ENCODE measurements at places on chromosomes 12 and 14.

- DNase-seq, result no peak
These were observed 27.1 kb downstream of the VWF start for GRCh38 chr12:6097411-6097810.

DNA sequence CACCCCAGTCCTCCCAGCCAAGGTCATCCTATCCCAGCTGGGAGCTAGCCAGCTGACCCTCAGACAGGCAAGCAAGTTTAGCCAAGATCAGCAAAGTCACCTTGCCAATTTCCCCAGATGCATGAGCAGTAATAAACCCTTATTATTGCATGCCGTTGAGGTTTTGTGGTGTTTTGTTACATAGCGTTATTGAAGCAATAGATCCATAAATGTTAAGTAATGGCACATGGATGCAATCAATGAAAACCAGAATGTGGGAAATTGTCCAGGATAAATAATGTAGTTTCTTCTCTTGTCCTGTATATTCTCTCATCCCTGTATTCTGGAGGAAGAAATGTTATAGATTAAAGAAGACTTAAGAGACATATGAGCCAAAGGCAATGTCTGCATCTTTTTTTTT lies 18.0 kb upstream of the TMEM260 start:
- no peak for DNase-seq

DNA sequence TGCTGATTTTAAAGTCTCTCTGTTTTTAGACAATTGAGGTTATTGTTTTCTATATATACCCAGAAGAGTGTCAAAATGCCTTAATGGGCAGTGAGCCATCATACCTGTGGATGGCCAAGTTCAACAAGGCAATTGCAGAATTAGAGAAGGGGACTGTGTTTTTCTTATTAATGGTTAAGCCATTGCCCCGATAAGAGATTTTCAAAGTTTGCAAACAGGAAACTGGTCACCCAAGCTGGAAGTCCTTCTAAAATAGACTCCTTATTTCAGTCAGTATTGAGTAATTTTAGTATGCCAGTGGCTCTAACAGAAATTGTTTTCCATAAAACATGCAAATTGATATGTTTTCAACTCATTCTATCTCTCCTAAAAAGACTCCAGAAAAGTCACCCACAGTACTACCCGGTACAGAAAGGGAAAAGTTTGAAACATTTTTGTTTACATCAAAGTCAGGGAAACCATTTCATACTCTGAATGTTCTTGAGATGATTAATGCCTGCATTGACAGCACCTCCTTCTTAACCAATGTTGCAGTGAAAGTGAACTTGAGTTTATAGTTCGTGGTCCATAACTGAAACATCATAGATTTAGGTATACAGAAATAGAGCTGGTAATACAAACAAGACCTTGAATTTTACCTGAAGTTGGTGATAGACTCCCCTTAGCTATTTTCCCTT lies 191.1 kb downstream of the TMX1 start:
- DNase-seq, result no peak

DNA sequence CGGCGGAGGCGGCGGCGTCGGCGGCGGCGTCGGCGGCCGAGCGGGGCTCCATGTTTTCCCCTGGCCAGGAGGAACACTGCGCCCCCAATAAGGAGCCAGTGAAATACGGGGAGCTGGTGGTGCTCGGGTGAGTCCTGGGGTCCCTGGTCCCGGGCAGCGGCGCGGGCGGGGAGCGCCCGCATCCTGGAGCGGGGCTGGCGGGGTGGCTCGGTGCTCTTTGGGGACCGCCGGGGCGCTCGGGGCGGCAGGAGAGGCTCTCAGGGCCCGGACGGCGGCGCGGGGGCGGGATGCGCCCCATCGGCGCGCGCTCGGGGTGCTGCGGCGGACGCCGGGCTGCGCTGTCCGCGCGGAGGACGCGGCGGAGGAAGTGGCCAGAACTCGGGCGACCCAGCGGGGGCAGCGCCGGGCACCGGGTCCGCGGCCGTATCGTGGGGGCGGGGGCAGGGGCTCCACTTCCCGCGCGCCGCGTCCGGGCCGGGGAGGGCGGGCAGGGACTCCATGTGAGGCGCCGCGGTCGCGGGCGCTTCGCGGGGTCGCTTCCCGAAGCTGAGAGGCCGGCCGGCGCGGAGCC lies 485 bp downstream of the PELI2 start:
- DNase-seq, result peak; percentile 31

- no peak for DNase-seq
These were observed 7.6 kb downstream of the SLC38A2 start for GRCh38 chr12:46364777-46365580.

GRCh38 chr14:63752449-63753169 lies 24.7 kb upstream of the SGPP1 start:
- DNase-seq, result no peak

DNA sequence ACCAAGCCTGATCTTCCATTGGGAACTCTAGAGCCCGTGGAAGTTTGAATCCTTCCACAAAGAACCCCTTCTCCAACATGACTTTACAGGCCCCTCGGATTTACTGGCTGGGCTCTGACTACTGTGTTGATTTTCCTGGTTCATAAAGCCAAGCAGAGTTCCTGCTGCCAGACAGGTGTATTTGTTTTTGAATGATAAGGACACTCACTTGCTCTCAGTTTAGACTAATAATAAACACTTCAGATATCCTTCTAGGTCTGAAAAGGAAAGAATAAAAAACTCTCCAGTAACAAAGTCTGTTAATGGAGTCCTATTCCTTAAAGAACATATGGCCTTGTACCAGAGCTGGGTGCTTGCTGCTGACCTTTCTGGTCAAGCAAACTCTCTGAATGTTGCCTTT lies 31.0 kb downstream of the SIX1 start:
- no peak for DNase-seq

DNA sequence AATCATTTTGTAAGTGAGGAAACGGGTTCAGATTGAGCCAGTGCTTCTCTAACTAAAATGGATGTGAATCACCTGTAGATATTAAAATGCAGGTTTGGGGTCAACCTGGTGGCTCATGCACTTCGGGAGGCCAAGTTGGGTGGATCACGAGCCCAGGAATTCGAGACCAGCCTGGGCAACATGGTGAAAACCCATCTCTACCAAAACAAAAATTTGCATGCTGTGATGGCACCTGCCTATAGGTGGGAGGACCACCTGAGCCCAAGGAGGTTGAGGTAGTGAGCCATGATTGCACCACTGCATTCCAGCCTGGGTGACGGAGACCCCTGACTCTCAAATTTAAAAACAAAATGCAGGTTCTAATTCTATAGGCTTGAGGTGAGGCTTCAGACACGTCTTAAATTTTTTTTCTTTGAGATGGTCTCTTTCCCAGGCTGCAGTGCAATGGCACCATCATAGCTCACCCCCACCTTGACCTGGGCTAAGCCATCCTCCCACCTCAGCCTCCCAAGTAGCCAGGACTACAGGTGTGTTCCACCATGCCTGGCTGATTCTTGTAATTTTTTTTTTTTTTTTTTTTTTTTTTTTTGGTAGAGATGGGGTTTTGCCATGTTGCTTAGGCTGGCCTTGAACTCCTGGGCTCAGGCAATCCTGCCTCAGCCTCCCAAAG lies 9.0 kb downstream of the TUBA1C start:
- DNase-seq, result no peak

GRCh38 chr14:44652640-44653039 lies 145.6 kb upstream of the FSCB start:
- DNase-seq, result no peak

DNA sequence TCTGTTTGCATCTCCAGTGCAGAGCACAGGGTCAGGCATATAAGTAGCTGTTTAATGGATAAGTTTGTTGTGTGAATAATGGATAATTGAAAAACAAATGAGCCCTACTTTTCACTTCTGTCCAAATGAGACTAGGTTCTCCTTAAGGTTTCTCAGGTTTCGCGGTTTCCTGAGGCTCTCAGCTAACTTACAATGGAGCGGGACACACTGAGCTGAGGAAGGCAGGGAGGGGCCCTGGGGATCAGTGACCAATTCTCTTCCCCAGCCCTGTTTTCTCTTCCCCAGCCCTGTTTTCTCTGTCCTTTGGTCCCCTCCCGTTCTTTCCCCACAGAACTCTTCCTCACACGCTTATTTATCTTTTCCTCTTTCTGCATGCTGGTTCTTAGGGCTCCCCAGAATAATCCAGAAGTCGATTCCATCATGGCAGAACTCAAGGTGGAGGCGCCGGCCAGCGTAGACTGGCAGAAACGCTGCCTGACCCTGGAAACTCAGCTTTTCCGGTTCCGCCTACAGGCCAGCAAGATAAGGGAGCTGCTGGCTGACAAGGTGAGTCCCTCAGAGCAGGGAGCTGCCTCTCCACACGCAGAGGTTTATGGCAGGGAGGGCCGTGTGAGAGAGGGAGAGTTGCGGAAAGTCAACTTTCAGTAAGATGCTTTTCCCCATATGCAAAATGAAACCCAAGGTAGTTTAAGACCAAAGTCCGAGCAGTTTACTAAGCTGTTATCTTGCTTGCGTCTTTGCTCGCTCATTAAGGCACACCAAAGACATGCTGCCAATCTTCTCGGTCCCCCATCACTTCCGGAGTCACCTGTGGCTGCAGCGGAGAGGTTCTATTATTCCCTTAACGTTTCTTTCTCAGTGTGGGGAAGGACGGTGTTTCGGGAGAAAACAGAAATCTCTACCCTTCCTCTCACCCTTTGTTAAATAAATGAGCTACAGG lies 8.6 kb downstream of the PLEKHH1 start:
- DNase-seq, result no peak

GRCh38 chr14:78240567-78240966 lies 70.4 kb downstream of the NRXN3 start:
- DNase-seq, result no peak

DNA sequence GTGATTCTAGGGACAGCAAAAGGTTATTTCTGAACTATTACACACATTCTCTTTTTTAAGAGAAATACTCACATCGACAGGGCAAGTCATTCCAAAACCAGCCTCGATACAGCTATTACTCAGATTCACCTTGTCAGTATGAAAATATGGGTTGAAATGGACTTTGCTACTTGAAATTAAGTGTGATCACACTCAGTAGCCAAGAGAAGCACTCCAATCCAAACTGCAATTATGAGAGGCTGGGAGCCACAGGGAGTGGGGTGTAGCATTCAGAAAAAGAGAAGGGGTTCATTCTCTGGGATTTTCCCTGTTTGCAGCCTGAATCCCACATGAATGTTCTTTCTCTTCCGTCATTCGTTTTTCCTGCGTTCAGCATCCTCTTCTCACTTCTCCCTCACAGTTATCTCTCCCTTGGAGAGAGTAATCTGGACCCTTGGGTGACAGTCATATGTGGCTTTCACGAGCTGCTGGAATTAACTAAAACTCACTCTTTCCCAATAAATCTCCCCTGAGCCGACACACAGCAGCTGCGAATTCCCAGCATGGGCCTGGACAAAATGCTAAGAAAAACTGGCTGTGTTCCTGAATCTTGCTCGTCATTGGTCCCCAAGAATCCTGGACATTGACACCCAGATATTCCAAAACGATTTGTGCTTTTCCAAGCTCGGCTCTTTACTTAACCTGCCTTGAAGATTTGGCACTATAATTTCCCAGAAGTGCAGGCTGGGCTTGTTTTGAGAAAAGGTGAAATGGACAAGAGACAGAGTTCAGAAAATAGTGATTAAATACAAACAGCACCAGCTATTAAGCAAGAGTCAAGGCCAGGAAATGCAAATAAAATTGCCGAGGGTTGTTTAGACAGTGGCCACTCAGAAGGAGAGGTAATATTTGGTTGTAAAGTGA lies 199.5 kb upstream of the PLEKHG7 start:
- DNase-seq, result no peak

DNA sequence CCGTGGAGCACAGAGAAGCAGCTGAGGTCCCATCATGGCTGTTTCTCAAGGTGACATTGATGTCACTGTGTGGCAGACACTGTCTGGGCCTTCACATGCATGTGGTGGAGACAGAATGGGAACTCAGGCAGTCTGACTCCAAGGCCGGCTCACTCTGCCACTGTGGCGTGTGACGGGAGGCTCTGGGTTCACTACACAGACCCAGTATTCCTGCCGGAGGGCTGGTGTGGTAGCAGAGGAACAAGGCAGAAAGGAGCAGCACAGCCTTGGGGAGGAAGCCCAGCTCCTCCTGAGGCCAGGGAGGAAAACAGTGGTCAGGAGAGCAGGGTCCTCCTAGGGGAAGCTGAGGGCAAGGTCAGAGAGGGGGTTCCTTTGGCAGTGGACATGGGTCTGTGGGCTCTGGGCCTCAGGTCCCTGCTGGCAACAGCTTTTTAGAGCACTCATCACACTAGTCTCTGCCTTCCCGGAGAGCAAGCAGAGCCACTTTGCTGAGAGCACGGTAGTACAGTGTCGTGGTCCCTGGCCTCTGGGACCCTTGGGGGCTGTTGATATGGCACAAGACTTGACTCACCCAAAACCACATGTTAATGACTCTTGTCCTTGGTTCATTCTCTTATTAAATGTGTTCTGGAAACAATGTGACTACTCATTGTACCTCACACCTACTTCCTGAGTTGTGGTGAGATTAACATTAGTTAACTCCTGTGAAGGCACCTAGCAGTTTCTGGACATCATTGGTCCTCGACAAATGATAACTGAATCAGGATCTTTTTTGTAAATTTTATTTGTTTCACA lies 21.3 kb downstream of the DCAF4 start:
- no peak for DNase-seq

GRCh38 chr12:40351976-40352375 lies 127.2 kb downstream of the LRRK2 start:
- DNase-seq, result no peak

GRCh38 chr14:93281937-93282336 lies 50.9 kb downstream of the BTBD7 start:
- DNase-seq, result no peak

DNA sequence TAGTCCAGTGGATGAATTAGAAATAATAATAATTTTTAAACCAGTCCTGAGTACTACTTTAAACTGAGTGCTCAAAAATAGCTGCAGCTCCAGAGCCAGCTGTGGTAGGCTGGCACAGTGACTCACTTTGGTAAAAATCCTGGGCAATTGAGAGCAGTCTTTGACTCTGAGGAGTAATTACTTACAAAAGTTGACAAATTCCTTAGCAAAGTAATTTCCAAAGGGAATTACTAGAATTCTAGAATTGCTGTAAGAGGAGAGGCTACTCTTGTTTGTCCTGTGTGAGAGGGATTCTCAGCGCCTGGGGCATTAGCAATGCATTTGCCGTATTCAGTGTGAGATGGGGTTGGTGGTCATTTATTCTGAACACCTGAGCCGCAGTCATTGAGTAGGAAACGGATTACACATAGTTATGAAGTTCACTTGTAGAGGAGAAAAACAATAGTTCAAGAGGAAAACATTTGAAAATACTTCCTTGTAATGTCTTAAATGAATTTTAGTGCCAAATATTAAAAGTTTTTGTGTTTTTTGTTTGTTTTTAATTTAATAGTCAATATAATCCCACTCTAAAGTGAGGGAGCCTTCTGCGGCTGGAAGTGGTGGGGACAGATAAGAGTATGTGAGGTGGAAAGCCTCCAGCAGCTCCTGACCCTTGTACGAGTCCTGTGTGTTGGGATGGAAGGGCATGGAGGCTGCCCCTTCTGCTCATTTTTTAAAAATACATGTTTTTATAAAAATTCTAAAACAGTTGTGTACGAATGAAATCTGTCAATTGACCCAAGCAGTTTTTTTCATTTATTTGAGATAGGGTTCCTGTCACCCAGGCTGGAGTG lies 41.9 kb downstream of the EID3 start:
- no peak for DNase-seq

DNA sequence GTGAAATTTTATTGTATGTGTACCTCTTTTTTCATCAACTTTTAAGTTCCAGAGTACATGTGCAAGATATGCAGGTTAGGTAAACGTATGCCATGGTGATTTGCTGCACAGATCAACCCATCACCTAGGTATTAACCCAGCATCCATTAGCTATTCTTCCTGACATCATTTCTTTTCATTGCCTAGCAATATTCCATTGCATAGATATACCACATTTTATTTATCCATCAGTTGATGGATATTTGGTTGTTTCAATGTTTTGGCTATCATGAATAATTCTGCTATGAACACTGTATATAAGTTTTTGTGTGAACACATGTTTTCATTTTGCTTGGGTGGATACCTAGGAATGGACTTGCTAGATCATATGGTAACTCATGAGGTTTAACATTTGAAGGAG lies 439.9 kb upstream of the SOX5 start:
- DNase-seq, result no peak
